ENCODE measurements at places on chromosomes 1 and 21.

DNA sequence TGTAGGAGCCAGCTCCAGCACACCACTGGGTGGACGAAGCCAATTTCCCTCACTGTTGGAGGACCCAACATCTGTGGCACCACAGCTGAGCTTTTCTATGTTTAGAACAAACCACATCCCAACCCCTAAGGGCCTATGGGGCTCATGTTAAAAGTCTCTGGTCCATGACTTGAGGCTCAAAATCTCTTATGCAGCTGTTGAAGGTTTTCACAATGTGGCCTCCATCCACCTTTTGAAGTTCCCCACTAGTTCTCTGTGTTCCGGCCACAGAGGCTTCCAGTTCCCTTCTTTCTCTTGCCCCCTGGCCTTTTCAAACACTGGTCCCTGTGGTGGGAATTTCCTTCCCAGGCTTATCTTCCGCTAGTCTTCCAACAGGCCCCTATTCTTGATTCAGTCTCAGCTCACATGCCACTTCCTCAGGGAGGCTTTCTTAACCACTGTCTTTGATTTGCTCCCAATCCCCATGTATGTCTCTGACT lies 3.9 kb upstream of the IFNLR1 start:
- no peak for DNase-seq

DNA sequence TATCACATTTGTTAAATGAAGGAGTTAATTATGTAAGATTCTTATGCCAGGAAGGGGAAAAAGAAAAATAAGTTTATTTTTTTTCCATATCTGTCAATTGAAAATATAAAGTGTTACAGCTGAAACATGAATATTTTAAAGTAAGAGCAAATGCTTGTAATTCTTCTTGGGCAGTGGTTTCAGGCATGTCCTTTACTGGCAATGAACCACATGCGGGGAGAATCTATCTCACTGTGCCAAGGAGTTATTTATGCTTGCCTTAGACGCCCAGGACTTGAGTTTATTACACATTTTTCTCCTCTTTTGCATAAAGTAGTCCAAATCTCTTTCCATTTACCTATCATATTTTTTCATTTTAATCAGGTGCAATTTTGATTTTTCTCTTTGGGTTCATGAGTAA lies 207.8 kb upstream of the NRIP1 start:
- DNase-seq = no peak

GRCh38 chr1:91546301-91546581 lies 45.6 kb downstream of the CDC7 start:
- no peak for DNase-seq

GRCh38 chr1:173112129-173112528 lies 61.4 kb upstream of the TNFSF18 start:
- no peak for DNase-seq

- no peak for DNase-seq
Observed at GRCh38 chr1:198165927-198166647, 9.3 kb downstream of the NEK7 start.

DNA sequence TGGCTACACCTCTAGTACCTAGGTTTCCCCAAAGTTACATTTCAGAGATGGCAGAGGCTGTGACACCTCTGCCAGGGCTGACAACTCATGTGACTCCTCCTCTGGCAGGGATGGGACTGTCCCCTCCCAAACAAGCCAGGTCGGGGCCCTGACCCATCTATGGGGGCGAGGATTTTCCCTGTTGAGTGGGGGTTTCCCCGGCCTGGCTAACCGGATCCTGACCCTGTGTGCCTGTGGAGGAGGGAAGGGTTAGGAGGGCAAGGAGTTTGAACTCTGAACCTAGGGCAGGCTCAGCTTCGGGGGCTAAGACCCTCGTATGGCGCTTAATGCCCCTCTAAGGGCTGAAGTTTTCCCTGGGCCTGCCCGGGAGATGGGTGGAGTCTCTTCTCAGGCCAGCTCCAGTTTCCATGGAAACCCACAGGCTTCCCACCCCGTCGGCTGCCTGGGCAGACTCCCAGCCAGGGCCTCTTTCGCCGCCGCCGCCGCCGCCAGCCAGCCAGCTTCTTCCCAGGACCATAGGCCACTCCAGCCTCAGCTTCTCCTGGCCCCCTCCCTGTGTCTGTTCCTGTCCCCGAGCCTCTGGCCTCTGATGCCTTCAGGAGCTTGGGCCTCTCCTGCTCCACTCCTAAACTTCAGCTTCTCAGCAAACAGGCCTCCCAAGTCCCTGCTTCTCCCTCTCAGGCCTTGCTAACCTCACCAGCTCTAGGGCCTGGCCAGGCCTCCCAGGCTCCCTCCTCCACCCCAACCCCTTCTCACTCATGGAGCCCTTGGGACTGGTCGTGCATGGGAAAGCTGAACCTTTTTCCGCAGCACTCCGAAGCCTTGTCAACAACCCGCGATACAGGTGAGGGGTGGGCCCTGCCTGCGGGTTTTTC lies at the start of gene BTBD19:
Gene BTBD19, plus strand, starts transcription at position 461 of the 875 bp plus-strand sequence. Its CDS starts 298 bp downstream, at position 759.
- no peak for DNase-seq

DNA sequence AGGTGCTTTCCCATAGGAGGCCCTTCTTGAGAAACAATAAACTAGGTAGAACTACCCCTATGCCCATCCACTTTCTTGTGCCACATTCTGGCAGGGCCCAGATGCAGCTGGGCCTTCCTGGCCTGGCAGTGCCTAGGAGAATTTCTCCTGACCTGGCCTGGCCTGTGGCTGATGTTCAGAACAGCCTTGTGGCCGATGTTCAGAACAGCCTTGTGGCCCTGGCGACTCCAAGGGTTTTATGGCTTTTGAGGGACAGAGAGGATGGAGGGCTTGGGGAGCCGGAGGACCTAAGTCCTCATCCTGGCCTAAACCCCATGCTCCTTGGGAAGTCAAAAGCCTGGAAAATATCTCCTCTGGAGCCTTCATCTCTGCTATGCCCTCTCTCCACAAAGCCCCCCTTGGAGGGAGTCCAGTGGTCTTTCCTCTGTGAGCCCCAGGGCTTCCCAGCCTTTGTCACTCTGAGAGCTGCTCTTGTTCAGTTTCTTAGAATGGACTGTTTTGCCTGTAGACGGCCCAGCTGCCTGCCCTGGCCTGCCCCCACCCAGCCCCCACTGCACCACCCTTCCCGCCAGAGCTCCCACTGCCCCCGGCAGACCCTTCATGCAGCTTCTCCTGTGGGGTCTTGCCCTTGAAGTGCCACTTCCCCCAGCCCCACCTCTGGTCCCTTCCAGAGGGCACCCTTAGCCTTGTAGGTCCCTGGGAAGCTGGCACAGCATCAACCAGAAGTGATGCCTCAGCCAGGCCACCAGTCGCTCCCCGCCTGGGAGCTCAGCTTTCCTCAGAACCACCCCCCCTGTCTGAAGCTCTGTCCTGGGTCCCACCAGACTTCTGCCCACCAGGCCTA lies 7.0 kb downstream of the GPR37L1 start:
- DNase-seq = no peak

DNA sequence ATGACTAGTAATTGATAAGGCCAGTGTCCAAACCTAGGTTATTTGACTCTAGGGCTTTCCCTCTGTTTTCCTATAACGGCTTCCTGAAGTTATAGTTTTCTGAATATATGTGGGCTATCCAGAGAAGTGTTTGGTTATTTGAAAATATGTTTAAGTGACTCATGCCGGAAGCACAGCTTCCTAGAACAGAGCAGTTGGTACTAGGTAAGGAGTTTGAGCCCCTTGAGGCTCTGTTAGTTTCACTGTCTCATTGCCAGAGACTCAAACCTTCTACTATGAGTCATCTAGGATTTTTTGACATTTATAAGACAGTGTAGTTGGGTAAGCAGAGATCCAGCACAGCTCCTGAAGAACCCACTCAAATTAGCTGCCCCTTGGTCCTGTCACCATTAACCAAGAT lies 27.1 kb upstream of the LEPR start:
- DNase-seq = no peak

DNA sequence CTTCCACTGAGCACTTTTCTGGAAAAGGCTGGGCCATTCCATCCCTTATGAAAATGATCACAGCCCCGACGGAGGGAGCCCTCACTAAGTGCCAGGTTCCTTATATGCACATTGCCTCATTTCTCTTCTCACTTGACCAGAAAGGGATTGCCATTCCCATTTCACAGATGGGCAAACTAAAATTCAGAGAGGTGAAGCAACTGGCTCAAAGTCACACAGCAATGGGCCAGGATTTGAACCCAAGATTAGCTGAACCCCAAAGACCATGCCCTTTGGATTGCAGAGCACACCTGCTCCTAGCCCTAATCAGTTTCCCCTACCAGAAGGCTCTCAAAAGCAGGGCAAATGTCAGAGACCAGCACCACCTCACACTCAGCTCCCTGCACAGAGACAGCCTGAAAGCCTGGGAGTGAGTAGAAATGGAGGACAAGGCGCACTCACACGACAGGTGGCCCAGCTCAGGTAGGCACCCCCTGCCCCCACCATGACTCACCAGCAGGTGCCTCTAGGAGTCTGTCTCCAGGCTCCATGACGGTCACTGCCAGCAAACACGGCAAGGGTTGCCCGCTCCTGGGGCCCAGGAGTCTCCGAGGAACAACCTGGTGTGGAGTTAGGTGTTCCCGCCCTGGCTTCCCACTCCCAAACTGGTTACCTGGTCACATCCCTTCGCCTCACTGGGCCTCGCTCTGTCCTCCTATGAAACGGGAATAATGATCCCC lies 21.7 kb downstream of the SDC3 start:
- DNase-seq = no peak

DNA sequence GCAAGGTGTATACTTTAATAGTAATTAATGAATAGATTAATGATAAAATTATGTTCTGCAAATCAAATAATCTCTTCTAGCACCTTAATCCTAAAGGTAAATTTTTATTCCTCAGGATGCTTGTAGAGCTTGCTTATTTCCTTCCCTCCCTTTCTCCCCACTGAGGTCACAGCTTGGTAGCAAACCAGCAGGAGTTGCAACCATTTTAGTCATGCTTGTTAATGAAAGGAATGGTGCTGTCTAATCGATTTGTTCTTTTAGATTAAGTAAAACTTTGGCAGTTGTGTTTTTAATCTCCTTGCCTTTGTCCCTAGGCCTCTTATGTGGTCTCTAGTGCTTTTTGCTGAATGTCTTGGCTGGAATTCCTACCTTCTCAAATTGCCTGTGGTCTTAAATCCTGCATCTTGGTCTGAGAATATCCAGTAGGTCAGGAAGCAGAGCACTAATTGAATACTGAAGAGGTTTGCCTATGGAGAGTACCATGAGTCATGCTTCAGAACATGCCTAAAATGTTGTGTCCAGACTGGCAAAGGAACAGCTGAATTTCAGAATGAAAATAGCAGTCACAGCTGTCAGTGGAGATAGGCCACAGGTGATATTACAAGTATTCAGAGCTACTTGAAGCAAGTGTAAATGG lies 36.3 kb upstream of the RWDD3 start:
- no peak for DNase-seq

DNA sequence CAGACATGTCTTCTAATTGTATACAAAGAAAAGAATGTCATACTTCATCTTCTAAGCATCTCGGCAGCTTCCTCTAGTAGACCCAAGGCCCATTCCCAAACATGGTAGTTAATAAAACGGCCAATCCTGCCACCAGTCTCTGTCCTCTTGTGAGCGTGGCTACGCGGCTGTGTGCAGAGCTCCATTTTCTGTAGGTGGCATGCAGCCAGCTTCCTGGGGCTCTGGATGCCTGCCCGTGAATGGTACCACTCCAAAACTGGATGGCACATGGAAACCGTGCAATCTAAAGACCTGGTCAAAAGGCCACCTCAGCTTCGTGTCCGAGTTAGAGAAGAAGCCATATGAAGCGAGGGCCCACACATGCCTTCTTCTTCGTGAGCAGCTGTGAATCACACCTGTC lies 110.7 kb downstream of the SIPA1L2 start:
- DNase-seq = no peak

GRCh38 chr1:29875557-29876028 lies 639.3 kb downstream of the PTPRU start:
- DNase-seq = no peak

- DNase-seq = no peak
Observed at GRCh38 chr1:14897080-14897449, 256.5 kb upstream of the TMEM51 start.

- no peak for DNase-seq
Observed at GRCh38 chr1:40847023-40847745, 15.0 kb downstream of the CITED4 start.

DNA sequence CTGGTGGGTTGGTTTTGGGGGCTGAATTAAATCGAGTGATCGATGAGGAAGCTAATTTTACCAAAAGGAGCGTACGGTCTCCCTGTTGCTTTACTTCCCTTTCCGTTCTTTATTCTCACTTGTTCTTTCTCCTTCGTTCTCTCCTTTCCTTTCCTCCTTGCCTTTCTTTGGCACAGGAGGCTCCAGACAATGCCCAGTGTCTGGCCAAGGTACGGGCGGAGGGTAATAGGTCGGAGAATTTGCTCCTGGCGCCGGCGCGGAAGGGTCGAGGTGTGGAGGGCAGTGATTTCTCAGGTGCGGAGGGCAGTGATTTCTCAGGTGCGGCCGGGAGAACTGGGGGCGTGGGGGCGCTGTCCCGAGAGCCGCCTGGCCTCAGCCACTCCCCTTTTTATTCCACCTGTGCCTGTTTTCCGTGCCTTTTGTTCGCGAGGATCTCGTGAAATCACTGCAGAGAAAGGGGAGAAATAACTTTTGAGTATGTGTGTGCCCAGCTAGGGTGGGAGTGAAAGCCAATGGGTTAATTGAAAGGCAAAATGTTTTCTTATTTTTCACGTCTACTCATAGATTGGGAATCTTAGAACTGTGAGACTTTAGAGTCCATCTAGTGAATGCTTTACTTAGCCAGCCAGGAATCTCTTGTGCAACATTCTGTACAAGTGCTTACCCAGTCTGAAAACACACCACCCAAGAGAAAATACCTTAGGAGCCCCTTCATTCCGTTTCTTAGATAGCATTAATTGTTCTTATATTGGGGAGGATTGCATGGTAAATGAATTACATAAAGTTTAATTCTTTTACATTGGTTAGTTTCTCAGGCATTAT lies 1.3 kb downstream of the FNBP1L start:
- DNase-seq = no peak
